ENCODE measurements at places on chromosomes 5 and 9.

DNA sequence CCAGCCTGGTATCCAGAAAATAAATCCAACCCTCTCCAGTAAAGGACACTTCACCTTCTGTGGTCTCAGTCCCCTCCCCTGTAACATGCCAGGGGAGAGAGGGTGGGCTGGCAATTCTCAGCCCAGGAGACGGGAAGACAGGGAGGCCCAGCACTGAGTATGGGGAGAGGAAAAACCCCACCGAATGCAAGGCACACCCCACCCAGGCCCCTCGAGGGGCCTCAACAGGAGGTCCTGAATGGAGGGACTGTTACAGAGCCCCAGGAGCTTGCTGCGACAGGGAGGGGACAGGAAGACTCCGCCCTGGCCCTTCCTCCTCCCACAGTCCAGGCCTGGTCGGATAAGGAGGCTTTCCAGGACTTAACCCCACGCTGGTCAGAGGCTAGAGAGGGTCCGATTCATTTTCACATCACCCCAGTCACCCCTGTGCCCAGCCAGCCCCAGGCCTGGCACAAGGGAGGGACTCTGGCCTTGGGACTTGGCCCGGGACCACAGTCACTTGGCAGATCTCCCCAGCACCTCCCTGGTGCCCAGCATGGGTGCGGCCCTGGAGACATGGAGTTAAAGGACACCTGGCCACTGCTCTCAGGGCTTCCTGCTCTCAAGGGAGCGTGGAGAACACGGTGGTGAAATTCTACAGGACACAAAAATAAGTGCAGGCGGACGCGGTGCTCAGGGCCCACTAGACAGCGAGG lies 44.9 kb upstream of the STXBP1 start:
- DNase-seq, result peak; percentile 32

DNA sequence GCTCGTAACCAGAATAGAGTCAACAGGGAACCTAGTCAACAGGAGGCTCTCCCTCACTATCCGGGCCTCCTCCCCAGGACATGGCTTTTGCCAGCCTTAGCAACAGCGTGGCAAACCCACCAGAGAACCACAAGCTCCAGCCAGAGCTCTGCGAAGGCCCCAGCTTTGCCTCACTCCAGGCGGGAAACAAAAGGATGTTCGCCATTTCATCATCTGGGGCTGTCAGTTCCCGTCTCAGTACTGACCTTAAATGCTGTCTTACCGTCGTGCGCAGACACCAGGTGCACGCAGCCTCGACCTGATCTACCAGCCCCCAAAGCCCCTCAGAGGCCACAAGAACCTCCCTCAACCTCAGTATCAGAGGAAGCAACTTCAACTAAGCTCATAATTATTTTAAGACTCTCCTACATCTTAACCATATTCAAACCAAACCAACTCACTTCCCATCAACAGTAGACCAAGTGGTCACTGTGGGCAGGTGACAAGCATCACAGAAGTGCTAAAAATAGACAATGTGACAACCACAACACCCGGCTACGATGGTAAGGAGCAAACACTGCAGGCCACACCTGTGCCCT lies 71.4 kb downstream of the SEMA4D start:
- DNase-seq, result no peak

GRCh38 chr9:18596920-18597319 lies 123.0 kb downstream of the ADAMTSL1 start:
- DNase-seq, result no peak

GRCh38 chr5:52838326-52839015 lies 50.8 kb downstream of the ITGA1 start:
- no peak for DNase-seq

GRCh38 chr5:178793151-178793550 lies 62.7 kb upstream of the ZNF354A start:
- peak; percentile 18 for DNase-seq

DNA sequence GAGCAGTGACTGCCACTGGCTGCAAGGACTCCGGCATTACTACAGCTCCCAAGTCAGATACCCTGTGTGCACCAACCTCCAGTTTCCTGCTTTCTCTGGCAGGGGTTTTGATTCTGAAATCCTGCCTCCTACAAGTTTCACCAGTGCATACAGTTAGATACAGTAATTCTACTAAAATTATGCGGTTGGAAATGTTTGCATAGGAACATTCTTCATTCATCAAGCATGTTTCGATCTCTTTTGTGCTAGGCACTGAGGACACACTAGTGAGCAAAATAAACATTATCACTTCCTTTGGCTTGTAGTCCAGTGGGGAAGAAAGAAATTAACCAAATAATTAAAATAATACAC lies 152.2 kb downstream of the TMEM167A start:
- DNase-seq, result no peak

GRCh38 chr9:91045041-91045440 lies 243.4 kb downstream of the SYK start:
- DNase-seq, result no peak

GRCh38 chr9:81759680-81760215 lies 70.4 kb upstream of the TLE1 start:
- DNase-seq, result no peak

DNA sequence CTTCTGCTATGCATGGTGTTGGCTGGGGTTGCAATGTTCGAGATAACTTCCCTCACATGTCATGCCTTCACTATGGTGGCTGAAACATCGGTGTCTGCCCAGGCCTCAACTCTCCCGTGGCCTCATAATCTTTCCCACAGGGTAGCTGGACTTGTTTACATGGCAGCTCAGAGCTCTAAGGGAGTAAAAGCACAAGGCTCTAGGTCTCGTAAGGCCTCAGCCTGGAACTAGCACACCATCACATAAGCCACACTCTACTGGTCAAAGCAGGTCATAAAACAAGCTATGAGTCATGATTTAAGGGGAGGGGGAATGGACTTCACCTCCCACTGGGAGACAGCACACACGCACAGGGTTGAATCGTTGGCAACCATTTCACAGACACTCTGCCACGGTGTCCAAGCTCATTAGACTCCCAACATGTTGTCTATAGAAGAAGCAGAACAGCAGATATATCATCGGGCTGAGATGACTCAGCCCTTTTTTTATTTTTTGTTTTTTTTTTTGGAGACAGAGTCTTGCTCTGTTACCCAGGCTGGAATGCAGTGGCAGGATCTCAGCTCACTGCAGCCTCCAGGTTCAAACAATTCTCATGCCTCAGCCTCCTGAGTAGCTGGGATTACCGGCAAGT lies 66.8 kb upstream of the IL17B start:
- DNase-seq, result peak; percentile 78

- no peak for DNase-seq
These were observed 97.3 kb downstream of the STARD4 start for GRCh38 chr5:111415053-111415452.

DNA sequence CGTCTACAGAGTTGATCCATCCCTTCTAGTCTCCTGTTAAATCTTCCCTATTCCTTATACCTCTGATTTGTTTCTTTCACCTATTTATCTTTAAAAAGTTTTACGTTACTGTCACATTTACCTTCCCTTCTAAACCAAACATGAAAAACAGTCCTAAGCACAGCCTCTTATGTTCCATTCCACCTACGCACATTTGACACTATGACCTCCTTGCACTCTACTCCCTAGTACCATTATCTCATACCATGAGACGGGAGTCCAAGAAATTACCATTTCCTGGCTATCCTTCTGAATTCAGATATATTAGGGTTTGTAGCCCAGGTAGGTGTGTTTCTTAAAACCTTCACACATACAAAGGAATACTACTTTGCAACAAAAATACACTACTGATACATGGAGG lies 25.1 kb downstream of the FNIP1 start:
- no peak for DNase-seq

Data from K562 (cell line).